SW480 (cell line): ENCODE measurements at places on chromosomes 2 and 18.

GRCh38 chr18:70289351-70290312 lies 787 bp downstream of the SOCS6 start:
- DNase-seq, result peak; percentile 13

- no peak for DNase-seq
These were observed 87.9 kb downstream of the ZNF804A start for GRCh38 chr2:184685999-184686841.

DNA sequence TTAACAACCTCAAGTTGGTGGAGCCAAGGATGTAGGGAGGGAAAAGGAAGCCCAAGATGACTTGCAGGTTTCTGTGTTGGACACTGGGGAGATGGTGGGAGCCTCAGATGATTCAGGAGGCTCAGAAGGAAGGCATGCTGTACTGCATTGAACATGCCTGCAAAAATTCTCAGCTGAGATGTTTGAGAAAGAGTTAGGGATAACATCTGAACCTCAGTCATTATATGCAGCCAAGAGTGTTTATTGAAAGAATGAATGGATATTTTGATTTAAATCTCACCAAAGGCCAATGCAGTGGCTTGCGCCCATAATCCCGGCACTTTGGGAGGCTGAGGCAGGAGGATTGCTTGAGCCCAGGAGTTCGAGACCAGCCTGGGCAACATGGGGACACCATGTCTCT lies 243.0 kb downstream of the MYCN start:
- no peak for DNase-seq

- no peak for DNase-seq
These were observed 405.4 kb downstream of the CDH2 start for GRCh38 chr18:27771571-27771970.

GRCh38 chr18:45619062-45619825 lies 4.0 kb downstream of the SLC14A2 start:
- DNase-seq, result no peak

DNA sequence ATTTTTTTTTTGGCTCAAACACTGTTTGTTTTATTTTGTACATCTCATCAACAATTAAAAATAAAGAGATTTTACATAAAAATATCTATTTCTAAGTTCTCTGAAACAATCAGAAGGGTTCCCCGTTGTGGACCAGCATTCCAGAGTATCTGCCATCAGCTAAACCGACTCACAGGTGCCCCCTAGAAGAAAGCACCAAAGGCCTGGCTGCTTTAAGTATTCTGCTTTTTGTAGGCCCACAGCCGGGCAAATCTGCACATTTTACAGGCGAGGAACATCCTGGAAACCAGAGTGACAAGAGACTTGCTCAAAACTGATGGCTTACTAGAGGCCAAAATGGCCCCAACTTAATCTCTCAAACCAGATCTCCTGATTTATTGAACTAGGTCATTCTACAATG lies 82.2 kb upstream of the SETBP1 start:
- DNase-seq, result no peak

- DNase-seq, result peak; percentile 78
These were observed 4.1 kb downstream of the RAB31 start for GRCh38 chr18:9712130-9712577.

DNA sequence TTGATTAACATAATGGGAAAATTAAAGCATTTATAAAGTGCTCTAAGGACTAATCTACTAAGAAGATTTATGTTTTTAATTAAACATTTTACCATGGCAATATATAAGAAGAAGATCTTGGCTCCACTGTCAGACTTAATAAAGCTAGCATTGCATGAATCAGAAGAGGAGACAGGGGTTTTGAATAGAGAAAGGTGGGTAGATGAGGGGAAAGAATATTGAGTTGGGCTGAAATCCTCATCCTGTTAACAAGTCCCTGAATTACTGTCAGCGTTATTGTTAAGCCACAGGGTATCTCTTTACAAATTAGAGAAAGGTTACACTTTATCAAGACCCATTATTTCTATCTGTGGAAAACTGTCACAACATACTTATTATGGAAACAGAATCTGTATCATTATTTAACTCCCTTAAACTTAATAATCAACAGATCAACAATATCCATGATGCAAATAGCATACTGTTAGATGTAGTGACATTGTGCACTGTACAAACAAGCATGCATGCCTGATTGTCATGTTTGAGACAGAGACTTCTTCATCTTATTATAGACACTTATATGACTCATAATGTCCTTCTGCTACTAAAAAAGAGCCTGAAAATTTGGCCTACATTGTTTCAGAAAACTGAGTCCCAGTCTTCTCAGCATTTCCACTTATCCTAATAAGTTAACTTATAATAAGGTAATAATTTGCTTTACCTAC lies 304.1 kb downstream of the NRXN1 start:
- no peak for DNase-seq

- no peak for DNase-seq
These were observed 11.5 kb downstream of the MAP3K2 start for GRCh38 chr2:127376257-127376656.

DNA sequence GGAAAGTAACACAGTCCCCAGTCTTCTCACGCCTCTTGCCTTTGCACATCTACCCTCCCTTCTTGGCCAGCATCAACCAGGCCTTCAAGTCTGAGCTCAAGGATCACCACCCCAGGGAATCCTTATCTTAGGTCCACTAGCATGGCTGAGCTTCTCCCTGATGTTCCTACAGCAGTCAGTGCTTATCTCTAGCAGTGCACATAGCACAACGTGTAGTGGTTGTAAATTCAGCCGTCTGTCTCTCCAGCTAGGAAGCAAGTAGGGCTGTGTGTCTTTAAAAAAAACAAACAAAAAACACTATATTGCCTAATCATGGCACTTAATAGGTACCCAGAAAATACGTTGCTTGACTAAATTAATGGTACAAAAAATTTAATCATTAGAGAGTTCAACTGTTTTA lies 29.2 kb downstream of the KCNG3 start:
- no peak for DNase-seq

DNA sequence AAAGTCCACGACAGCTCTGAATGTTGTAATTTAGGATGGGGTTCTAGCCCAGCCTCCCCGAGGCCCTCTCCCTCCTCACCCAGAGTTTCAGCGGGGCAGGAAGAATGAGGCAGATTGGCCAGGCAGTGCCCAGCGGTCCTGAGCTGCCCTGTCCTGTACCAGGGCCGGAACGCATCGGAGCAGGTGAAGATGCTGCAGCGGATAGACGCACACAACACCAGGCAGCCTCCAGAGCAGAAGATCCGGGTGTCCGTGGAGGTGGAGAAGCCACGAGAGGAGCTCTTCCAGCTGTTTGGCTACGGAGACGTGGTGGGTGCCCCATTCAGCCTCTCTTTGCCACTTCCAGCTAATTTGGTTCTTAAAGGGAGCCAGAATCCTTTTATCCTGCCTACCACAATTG lies 10.8 kb downstream of the KHK start:
- no peak for DNase-seq

DNA sequence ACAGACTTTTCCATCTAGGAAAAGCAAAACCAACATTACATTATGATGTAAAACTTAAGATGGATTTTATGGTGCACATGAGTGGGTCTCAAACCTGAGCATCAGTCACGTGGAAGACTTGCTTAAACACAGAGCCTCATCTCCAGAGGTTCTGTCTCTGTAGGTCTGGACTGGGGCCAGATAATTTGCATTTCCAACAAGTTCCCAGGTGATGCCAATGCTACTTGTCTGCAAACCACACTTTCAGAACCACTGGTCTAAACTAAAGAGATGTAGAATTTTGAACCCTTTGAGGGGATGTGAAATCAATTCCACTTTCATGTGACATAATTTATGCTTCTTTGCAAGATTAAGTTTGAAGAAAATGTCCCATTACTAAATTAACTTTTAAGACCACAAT lies 522.8 kb downstream of the MBD2 start:
- DNase-seq, result no peak

- DNase-seq, result no peak
These were observed 96.4 kb upstream of the FOSL2 start for GRCh38 chr2:28296243-28296642.

DNA sequence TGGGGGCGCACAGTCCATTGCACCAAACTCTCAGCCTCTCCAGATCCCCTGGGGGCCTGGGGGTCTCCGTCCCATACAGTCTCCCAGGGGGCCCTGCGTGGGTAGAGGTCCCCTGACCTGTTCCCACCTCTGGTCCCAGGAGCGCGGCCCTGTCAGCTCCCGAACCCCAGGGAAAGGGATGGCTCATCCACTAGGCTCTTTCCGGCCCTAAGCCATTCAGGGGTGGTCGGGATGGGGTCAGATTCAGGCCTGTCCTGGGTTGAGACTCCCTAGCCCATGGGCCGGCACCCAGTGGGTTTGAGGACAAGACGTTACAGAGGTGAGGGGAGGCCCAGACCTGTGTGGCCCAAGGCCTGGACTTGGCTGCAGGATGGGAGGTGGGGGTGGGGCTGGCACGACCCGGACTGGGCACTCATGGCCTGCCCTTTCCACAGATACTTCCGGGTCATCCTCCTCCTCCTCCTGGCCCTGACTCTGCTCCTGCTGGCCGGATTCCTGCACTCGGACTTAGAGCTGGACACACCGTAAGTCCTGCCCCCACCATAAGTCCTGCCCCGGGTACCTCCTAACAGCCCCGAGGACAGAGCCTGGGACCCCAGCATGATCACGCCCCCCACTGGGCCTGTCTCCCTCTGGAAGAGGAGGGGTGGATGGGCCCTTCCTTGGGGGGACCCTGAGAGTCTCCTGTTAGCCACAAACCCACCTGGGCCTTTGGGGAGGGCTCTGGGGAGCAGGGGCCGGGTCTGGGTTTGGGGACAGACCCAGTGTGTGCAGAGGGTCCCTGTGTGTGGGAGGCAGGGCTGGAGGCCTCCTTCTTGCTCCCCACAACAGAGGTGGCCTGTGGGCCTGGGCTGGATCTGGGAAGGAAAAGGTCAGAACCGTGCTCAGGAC lies 10.1 kb upstream of the NEU4 start:
- DNase-seq, result no peak

GRCh38 chr2:231794383-231794782 lies 8.1 kb downstream of the COPS7B start:
- no peak for DNase-seq

DNA sequence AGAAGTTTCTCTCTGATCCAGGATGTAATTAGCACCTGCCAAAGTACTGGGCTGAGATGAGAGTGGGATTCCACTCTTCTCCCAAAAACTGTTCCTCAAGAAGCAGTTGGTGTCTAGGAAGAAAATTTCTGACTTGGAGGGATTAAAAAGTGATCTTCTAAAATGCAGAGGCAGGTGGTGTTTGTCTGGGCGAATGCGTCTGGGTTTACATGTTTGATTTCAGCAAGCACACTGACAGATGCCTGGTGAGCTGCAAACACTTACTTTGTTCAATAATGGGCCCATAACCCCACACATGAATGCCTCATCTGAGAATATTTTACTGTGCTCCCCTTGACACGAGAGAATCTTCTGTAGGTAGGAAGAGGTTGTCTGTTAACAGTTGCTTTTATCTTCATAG lies 24.3 kb upstream of the KCNF1 start:
- no peak for DNase-seq

- DNase-seq, result no peak
These were observed 8.2 kb upstream of the SLC4A3 start for GRCh38 chr2:219619235-219619634.

DNA sequence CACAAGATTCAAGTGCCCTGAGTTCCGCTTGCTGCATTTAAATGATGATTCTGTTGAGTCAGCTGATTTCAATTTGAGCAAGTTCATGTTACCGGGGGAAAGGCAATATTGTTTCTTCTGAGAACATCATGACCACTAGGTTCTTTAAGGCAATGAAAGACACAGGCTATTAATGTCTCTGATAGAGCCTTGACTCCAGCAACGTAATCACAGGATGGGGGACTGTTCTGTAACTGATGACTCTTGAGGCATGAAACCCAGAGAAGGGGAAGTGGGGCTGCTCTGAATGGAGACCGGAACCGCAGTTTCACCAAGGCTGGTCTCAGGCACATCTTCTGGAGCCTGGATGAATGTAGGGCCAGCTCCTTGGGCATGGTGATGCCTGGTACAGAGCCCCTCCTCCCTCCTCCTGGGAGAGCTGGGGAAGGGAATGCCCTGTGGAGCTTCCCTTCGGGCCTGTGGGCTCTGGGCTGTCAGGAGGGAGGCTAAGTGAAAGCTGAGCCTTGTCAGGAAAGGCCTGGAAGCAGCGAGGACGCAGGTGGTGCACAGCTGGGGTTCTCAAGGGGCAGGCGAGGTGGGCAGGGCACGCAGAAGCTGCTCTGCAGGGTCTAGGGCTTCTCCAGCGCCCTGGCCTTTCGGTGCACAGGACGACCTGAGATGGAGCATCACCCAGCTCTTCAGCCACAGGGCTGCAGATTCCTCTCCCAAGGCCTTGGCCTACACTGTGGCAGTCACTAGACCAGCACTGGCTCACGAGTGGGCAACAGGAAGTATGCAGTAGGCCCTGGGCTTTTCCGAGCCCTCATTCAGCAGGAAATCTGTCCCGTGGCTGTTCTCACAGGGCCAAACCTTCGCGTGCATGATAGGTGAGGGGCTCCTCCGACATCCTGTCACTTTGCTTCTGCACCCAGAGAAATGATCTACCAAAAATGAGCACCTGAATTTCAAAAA lies 36.6 kb upstream of the PRLH start:
- no peak for DNase-seq

GRCh38 chr2:220043990-220044335 lies 416.5 kb downstream of the SLC4A3 start:
- DNase-seq, result no peak

DNA sequence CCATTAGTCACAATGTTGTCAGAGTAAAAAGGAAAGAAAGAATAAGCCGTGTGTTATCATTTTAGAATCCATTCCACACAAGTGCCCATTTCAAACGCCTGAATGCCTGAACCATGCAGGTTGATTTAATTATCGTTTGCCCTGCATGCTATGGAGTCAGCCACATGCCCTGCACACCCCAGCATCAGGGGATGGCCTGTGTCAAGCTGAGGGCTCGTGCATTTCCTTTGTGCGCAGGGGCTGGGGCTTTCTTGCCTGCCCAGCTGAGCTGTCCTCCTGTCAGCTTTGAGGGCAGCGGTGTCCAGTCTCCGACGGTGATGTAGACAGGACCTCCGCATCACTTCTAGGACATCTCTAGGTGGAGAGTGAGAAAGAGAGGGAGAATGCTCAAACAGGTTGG lies 200.4 kb downstream of the TSN start:
- DNase-seq, result no peak

DNA sequence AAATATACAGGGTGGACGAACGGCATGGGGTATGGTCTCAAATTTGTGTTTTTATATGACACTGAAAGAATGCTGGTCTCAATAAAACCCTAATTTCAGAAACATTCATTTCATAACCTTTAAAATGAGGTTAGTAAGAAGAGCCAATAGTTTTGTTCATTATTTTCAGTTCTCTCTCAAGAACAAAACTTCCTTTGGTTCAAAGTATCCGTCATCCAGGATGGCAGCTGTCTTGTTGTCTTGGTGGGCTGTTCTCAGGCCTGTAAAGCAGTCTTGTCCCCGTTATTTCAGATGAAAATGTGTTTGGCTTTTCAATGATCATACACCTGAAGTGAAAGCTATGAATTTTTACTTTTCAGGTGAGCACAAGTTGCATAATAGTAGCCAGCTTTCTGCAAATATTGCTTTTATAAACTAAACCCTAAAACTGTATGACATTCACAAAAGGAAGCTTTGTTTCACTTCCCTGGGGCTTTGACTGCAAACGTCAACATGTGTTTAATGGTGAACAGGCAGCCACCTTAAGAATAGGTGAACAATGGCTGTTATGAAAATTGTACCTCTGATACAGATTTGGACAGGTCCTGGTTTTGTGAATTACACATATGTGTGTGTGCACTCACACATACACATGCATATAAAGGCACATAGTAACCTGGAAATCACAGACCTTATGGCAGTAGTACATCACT lies 2.6 kb downstream of the IL18RAP start:
- no peak for DNase-seq
